ENCODE measurements at places on chromosomes 5 and 9.

DNA sequence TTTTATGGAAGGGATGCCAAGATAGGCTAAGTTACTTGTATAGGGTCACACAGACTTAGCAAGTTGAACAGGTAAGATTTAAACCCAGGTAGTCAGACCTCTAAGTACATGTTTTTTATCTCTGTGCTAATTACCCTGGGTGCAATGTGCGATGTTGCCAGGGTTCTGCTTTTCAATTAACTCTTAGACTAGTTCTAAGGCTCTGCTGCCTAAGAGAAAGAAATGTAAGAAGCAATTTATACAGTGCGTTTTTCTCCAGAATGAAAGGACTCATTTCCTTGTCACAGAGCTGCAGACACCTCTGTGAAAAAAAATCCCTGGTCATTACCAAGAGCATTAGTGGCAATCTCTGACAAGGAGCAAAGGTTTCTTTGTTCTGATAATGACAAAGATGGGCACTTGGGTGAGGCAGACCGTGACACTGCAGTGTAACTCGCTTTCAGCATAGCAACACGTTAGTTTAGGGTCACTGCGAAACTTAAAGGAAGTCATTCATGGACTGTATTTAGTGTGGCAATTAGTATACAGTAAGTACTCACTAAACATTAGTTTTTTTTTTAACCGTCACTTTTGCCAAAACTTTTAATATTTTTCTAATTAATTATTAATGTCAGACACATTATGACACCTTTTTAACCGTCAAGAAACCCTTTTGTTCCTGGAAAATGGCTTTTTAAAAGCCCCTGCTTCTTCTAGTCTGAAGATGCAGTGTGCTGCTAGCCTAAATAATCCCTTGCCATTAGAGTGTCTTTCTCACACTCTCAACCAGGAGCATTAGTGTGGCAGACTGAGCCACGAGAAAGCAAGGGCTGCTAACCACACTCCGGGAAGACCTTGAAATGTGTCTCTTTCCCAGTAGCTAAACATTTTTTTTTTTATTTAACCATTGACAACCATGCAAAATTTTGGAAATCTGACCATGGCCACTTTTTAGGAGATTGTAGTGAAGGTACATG, 520.0 kb upstream of the C9orf72 start:
- no peak for DNase-seq

GRCh38 chr5:13316176-13316575, 628.3 kb downstream of the DNAH5 start:
- DNase-seq: peak; percentile 1

DNA sequence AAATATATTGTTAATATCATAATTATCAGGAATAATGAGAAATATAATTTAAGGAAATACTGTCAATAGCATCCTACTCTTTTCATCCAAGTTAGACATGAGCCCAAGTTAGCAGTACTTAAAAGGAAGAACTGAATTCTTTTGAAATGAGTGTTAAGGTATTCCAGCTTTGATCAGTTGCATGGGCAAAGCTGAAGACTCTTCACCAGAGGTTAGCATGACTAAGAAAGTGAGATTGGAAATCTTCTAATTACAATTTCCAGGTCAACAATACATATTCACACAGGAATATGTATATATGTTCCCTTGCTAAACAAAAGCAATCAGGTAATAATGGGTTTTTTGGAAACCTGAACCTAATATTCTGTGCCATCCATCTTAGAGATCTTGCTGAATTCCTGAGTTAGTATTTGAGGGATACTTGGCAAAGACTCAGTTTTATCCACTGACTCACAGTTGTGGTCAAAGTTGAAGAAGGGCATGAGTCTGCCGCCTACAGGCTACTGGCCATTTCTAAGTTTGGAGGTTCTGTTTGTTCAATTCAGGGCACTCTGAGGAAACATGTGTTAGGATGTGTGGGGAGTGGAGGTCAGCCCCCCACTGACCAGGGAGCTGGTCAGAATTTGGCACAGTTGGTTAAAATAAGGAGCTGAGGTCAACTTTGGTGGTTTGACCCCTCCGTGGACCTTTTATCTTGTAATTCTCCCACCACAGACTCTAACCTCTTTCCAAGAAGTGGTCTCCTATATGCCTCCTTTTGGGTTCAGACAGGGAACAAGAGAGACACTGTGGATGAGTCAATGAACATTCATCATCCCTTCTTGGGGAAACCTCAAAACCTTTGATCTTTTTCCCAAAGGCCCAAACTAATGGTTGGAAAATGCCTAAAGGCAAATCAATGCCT, 118.3 kb downstream of the PIK3R1 start:
- DNase-seq: peak; percentile 88

DNA sequence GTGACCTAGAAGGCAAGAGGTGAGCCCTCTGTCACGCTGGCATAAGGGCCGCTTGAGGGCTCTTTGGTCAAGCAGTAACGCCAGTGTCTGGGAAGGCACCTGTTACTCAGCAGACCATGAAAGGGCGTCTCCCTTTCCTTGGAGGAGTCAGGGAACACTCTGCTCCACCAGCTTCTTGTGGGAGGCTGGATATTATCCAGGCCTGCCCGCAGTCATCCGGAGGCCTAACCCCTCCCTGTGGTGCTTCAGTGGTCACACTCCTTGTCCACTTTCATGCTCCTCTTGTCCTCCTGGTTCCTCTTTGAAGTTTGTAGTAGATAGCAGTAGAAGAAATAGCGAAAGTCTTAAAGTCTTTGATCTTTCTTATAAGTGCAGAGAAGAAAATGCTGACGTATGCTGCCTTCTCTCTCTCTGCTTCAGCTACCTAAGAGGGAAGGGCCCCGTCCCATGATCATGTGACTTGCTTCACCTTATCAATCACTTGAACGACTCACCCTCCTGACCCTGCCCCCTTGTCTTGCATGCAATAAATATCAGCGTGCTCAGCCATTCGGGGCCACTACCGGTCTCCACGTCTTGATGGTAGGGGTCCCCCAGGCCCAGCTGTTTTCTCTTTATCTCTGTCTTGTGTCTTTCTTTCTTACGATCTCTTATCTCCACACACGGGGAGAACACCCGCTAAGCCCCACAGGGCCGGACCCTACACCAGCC, 16.7 kb upstream of the SCGB3A1 start:
- peak; percentile 55 for DNase-seq

DNA sequence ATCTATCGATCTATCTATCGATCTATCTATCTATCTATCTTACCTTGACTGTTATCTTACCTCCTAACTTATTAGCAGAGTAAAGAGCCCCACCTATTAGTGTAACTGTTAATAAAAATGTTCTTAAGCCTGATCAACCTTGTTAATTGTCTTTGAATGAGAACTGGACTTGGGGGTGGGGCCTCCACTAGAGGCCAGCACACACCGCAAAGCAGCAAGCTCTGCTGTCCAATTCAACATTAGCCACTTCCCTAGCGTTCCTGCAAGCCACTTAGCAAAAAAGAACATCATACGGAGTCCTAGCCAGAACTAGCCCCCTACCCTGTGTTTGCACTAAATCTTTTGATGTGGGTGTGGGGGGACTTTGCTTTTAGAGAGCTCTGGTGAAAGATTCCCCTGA, 515.8 kb downstream of the KDM4C start:
- peak; percentile 75 for DNase-seq

DNA sequence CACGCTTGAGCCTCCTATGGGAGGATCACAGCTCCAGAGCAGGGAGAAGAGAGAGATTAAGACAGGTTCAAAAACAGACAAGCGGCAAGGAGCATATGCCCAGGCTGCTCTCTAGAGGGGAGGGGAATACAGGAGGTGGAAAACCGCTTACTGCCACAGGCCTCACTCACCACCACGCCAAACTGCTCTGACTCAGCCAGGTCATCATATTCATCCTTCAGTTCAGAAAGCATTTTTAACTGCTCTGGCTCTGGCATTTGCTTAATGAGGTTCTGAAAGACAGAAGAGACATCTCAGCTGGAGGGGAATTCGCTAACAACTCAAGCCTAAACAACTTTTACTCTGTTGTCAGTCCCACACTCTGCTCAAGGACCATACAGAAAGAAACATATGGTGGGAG, 40.1 kb downstream of the PCDHGC5 start:
- DNase-seq: peak; percentile 69
